Omental fat pad (tissue), 4 donors: ENCODE measurements at places on chromosomes 3 and 15. TPM values are rescaled to one million over a fixed set of nuclear protein-coding genes. Genes with fewer than 3 reads are reported as not detected.

GRCh38 chr3:75224412-75224811, 439.7 kb upstream of the FRG2C start:
- no peak for DNase-seq

C3orf49 gene
- total RNA-seq, result not detected

GRCh38 chr15:41513506-41514227, at the start of gene LTK:
LTK (minus strand) TSS chr15:41513827; CDS start chr15:41513709, 118 bp downstream.
- DNase-seq, result no peak

DNA sequence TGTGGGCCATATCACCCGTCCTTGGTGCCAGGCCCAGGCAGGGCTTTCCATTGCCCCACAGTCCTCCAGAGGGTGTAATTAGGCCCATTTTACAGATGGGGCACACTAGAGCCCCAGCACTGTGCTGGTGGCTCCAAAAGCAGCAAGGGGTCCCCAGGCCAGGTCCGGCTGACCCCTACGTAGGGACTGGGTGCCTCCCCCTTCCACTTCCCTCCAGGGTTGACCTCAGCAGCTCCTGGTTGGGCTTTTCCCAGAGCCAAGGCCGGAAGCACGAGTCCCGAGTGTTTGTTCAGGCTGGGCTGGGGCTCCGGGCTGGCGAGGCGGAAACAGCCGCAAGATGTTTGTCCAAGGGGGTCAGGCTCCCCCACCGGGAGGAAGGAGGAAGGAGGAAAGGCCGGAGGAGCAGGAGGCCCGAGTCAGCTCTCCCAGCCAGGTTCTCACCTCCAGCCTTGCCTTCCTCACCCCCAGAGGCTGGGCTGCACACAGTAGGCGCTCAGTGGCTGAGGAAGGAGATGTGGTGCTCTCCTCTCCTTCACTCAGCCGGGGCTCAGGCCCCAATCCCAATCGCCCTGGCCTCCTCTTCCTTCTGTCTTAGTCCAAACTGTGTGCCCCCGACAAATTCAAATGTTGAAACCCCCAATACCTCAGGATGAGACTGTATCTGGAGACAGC, 17.1 kb upstream of the PLXND1 start:
- DNase-seq, result no peak

BCL6 gene
- total RNA-seq, result 323 TPM

GRCh38 chr3:20608054-20608738, 422.2 kb upstream of the SGO1 start:
- DNase-seq, result no peak

- no peak for DNase-seq
These were observed 756.3 kb downstream of the NTRK3 start for GRCh38 chr15:87500240-87500639.

DNA sequence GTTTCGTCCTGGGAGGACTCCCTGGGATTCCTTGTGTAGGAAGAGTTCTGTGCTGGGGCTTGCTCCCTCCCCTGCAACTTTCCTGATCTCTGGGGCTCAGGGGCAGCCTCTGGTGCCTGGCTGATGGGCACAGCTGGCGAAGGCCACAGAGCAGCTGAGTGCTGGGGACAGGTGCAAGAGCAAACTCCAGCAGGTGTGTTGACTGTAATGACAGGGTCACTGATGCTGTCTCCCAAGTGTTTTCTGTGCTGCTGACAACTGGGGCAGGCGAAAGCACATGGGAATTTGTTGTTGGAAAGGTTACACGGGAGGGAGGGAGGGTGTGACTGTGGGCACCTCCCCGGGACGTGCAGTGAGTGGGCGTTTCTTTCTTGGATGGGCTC, 21.6 kb downstream of the CPN2 start:
- DNase-seq, result no peak

CDAN1 gene
- 6.5 TPM for total RNA-seq

PDZRN3 gene
- 33.0 TPM for total RNA-seq
